ENCODE measurements at places on chromosomes 3 and 15.

GRCh38 chr3:133328373-133328772 lies 71.5 kb upstream of the BFSP2 start:
- DNase-seq, result no peak

GRCh38 chr15:89128320-89129122 lies 40.3 kb downstream of the ABHD2 start:
- no peak for DNase-seq

GRCh38 chr15:60966316-60966715 lies 262.8 kb downstream of the RORA start:
- no peak for DNase-seq

- DNase-seq, result no peak
Measured at GRCh38 chr3:171088964-171089754, 62.6 kb upstream of the SLC2A2 start.

DNA sequence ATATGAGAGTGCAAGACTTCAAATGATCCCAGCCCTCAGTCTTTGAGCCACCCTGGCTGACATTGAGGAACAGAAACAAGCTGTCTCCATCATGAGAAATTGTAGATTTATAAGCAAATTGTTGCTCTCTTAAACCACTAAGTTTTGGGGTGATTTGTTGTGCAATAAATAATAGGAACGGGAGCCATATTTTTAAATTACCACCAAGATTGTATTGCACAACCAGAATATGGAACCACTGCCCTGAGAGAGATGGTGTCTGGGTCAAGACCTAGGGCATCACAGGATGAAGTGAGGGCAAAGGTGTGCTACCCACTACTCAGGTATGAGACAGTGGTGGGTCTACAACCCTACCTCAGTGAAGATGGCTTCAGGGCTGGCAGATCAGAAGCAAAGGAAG lies 2.3 kb upstream of the CFAP92 start:
- DNase-seq, result no peak

DNA sequence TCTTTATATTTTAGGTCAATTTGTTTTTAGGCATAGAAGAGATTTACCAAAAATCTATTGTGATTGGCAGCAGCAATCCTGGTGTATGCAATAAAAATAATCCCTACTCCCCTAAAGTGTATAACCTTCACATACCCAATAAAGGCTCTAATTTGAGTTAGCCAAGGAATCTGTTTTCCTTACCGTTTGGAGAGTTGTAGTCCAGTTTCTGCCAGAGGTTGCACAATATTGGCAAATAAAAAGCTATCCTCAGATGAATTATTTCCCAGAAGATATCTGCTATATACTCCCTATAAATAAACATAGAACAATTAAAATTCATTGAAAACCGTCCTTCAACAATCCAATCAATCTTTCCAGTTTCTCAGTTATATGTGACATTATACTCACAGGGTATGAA lies 31.1 kb downstream of the ACKR4 start:
- DNase-seq, result no peak

DNA sequence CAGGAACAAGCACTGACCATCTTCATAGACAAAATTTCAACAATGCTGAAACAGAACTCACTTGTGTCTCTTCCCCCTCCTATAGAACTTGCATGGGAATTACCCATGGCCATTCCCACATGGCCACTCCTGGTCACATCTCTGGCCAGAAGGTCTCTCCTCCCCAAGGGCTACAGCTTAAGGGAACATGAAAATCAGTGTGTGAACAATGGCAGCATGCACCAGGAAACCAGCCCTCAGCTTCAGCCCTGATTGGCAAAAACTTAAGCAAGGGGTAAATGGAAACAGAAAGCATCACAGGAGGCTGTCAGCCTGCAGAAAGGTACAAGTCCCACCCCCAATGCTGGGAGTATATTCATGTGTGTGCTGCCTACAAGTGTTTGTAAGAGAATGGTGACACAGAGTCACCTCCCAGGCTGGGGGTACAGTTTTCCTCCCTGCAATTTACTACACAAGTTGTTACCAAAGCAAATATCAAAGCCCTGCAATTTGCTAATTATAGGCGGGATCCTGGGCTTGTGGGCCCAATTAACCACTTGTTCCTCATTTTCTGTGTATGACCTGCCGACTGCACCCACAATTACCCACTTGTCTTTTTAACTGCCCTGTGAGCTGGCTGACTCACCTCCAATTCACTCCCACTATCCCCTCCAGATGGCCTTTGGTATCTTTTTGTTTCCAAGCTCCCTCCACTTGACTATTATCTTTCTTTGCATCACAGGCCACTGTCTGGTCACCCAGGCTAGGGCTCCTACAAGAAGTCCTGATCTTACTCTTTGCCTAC lies 84.4 kb upstream of the HES1 start:
- no peak for DNase-seq

DNA sequence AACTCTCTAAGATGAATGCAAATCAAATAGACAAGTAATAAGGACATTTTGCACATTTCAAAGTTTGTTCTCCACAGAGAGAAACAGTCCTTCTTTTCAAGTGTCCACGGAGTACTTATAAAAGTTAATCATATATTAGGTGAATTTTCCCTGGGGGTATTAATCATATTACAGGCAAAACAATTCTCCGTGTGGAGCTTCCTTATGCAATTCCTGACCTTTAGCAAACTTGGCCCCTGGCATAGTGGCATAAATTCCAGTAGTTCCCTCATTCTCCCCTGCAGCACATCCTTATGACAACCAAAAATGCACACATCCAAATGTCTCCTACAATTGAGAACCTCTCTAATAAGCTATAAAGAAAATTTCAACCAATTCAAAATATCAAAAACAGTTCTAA lies 34.4 kb downstream of the FSIP1 start:
- no peak for DNase-seq

DNA sequence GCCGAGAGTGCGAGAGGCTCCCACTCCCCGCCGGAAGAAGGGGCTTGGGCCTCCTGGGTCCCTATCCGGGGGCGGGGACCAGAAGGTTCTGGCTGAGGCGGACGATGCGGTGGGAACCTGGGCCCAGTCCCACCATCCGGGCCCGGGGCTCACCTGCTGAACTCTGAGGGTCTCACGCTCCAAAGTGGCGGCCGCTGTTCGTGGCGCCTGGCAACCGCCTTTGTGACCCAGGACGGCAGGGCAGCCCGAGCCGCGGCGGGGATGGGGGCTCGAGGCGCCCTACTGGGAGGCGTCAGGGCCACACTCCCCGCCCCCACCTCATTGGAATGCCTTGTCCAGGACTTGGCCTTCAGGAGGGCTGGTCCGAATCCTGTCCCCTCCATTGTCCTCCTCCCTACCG lies at the start of gene FANCD2OS:
FANCD2OS (minus strand) TSS at position 165 of the 400 bp plus-strand sequence. CDS start 3,481 bp downstream, outside the sequence.
- no peak for DNase-seq

All from CD4-positive, alpha-beta memory T cell (primary cell).